ENCODE measurements at places on chromosomes 5 and 9.

GRCh38 chr5:91438871-91439270 is 55.8 kb upstream of the ARRDC3 start:
- DNase-seq: no peak

DNA sequence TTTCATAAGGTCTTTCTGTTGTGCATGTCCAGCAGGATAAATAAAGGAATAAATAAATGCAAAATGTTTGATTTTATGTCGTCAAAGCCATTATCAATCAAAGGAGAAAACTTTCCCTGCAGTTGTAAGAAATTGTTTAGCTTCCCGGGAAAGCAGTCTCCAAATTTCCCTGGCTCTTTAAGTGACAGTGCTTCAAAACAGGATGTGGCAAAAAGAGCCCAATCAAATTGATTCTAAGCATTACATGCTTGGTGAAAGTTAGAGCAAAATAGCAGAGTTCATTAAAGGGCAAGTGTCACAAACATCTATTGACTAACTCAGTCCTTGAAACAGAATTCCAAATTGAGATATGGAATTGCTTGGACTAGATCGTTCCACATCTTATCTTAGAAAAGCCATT is 704.1 kb downstream of the PRELID2 start:
- DNase-seq: no peak

DNA sequence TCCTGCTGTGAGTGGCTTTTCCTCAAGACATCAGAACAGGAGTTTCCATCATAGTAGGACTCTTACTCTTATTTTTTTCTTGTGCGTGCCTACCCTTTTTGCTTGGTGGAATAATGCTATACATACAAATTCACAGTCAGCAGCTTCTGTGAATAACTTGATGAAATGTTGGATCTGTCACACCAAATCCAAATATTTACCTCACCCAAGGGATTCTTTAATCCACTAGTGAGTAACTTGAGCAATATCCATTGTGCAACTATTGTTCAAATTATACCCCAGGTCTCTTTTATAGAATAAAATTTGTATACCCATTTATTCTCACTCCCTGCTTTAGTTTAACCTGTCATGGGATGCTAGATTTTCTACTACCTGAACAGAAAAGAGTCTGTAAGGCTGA is 1078.3 kb upstream of the EDIL3 start:
- no peak for DNase-seq

GRCh38 chr5:135593886-135594285 is 15.1 kb upstream of the CXCL14 start:
- no peak for DNase-seq

DNA sequence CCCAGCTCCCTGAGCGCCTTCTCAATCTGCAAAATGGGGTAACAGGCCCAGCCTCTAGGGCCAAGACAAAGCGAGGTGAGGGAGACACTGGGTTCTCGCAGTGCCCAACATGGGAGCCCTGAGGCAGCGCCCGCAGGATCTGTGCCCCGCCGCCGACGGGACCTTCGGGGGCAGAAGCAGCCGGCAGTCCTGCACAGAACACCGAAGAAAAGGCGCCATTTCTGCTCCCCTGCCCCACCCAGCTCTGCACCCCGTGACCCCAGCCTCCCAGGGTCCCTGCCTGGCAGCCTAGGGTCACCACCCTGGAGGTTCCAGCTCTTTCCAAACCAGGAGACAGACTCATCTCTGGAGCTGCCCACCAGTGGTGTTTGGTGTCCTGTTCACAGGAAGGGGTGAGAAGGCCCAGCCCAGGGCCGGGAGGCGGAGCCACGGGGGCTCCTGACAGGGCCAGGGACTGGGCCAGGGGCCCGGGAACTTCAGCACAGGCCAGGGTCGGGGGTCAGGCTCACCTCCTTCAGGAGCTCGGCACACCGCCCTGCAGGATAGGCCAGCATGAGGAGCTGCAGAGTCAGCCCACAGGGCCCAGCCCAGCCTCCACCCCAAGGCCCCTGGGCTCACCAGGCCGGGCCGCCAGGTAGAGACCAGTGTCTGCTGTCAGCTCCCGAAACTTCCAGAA is 3.3 kb downstream of the LCN8 start:
- DNase-seq: no peak

DNA sequence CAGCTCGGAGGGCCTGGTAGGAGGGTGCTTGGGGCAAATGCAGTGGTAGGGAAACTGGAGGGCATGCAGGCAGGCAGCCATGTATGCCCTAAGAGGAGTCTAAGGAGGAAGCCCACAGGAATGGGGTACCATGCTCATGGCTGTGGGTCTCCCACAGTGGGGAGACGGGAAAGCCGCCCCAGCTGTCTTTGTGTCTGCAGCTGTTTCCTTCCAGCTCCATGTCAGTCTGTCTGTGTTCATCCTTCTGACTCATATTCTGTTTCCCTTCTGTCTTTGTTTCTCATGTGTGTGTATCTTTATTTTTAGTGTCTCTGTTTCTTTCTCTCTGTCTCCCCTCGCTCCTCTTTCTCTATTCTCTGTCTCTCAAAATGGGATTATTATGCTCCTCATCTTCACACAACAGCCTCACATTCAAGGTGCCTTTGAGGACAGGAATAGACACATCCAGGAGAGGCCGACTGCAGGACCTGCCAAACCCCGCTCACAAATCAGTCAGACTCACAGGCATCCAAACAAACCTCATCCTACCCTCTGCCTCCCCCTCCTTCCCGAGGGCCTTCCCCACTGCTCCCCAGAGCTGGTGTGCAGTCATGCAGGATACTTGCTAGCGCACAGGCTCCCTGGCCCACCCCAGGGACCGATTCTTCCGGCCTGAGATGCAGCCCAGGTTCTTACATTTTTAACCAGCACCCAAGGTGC is 68.4 kb upstream of the RARS1 start:
- DNase-seq: no peak

DNA sequence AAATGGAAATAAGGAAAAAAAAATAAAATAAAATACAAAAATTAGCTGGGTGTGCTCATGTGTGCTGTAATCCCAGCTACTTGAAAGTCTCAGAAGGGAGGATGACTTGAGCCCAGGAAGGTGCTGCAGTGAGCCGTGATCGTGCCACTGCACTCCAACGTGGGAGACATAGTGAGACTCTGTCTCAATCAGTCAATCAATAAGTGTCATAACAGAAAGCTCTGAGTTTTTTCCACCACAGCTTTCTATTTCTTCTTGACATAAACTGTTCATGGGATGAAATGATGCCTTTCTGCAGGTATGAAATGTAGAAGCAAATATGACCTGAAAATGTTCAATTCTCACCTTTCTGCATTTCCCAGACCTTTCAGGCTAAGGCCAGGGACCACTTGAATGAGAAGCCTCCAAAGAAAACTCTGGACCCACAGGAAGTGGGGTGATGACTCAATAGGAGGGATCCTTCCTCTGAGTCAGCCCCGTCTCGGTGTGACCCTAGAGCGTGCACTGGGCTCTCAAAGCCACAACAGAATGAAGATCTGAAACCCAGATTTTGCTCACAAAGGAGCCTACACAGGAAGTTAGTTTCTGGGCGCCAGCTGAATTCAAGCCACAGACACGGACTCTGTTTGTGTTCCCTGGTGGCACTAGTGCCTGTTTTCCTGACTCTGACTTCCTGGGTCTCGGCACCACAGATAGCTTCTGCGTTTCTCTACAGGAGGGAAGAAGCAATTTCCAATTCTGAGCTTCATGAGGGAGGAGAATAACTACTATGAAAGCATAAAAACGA is 62.0 kb downstream of the ANKH start:
- DNase-seq: peak; percentile 85

DNA sequence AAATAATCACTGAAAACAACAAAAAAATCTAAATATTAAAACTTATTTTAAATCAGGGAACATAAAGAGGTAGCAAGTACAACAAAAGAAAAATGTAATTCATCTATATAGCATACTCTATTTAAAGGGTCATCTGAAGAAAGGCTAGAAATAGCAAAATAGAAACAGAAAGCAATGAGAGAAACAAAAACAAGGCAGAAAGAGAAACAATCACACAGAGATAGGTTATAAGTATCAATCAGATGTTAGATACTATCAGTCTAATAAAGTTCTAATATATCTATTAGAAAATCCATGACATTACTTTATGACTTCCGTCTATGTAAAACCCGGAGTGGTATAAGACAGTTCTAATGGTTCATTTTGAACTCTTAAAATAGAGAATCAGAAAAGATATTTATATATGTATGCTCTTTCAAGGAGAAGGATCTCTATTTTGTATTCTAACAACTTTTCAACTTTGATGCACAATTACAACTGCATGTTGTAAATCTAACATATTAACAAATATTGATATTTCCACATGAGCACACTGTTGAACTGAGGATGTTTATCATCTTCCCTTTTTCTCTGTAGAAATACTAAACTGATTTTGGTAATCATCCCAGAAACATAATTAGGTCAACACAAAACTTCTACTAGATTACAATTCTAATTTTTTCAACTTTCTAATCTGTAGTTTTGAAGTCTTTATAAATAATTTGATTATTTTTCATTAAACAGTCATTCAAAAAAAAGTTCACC is 15.8 kb downstream of the RICTOR start:
- DNase-seq: no peak

DNA sequence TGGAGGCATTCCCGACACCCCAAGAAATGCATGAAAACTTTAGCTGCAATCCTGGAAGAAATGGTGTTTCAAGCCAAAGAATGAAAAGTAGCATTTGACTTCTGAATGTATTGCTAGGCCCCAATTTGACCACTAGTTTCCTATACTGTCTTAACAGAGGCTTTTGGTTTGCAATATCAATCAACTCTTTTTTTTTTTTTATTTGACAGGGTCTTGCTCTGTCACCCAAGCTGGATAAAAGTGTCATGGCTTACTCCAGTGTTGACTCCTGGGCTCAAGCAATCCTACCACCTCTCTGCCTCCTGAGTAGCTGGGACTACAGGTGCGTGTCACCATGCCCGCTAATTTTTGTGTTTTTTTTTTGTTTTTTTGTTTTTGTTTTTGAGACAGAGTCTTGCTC is 3.2 kb upstream of the GPR107 start:
- no peak for DNase-seq

DNA sequence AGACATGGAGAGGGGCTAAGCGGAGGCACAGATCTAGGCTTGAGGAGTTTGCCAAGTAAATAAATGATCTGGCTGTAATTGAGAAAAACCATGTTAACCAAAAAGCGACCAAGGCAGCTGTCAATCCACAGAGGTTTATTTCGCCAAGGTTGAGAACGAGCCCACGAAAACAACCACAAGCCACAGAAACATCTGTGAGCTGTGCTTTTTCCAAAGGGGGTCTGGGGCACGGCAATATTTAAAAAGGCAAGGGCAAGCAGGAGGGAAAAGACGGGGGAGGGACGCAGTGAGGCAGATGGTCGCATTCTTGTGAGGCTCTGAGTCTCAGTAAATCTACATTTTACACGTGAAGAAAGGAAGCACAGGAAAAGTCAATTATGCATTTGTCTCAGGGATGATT is 25.4 kb downstream of the CCT5 start:
- no peak for DNase-seq

GRCh38 chr9:126150411-126151030 is 176.1 kb upstream of the MVB12B start:
- DNase-seq: no peak

DNA sequence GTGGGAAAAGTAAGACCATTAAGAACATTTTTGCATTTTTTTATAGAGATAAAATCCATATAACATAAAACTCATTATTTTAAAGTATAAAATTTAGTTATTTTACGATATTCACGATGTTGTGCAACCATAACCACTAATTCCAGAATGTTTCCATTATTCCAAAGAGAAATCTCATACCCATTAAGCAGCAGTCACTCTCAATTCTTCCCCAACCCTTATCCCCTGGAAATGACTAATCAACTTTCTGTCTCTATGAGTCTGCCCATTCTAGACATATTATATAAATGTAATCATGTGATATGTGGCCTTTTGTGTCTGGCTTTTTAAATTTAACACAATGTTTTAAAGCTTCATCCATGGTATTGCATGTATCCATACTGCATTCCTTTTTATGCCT is 115.6 kb upstream of the ADAMTSL1 start:
- DNase-seq: no peak

DNA sequence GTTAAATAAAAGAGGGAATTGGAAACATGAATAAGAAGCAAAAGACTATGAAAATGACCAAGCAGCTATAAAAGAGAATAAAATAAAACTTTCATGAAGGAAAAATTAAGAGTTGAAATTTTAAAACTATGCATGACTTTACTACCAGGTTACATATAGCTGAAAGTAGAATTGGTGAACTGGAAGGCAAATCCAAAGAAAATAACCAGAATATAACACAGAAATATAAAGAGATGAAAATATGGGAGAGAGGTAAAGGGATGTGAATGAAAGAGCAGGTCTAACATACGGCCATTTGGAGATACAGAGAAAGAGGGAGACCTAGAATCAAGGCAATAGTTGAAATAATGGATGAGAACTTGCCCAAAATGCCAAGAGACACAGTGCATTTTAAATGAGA is 42.9 kb upstream of the TDRD7 start:
- DNase-seq: no peak

DNA sequence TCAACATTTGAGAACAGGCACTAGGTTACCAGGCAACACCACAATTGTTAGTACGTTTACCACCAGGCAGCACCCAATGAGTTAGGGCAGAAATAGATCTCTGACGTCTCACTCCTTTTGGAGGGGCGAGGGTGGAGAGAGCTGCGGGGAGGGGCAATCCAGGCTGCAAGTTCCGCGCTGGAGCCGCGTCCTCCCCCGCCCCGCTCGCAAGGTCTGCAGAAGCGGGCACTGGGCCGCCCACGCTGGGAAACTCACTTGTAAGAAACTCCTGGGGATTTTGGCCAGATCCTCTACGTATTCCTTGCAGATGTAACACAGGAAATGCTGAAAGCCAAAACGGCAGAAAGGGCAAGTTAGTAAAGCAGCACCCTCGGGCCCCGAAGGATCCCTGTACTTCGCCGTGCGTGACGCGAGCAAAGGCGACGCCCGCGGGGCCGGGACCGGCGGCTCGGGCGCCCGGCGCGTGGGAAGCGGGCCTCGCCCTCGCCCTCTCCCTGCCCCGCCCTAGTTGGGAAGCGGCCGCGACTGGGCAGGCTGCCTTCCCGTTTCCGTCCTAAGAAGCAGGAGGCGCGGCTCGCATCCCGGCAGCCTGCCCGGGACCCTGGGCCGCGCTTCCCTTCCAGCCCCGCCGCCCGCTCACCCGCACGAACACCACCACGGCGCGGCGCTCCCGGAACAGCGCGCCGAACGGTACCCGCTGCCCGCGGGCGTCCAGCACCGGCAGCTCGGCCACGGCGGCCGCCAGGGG is 493 bp downstream of the PRXL2C start:
- peak; percentile 89 for DNase-seq

DNA sequence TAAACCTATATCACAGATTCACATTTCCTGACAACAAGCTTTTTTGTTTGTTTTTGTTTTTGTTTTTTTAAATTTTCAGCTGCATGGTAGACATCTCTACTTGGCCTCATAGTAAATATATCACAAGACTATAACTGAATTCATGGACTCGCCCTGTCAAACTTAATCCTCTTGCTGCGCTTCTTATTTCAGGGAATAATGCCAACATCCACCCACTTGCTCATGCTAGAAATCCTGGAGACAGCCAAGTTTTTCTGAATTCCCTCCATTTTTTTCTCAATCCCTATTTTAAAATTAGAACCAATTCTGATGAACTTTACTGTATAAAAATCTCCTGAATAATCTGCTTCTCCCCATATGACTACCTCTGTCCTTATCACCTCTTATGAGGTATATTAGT is 283.6 kb upstream of the RPS23 start:
- DNase-seq: no peak
